SJSA1 (cell line): ENCODE measurements at places on chromosomes 12 and 14.
A peak's percentile ranks its signal among the peaks of the same experiment; 100 is the strongest.

DNA sequence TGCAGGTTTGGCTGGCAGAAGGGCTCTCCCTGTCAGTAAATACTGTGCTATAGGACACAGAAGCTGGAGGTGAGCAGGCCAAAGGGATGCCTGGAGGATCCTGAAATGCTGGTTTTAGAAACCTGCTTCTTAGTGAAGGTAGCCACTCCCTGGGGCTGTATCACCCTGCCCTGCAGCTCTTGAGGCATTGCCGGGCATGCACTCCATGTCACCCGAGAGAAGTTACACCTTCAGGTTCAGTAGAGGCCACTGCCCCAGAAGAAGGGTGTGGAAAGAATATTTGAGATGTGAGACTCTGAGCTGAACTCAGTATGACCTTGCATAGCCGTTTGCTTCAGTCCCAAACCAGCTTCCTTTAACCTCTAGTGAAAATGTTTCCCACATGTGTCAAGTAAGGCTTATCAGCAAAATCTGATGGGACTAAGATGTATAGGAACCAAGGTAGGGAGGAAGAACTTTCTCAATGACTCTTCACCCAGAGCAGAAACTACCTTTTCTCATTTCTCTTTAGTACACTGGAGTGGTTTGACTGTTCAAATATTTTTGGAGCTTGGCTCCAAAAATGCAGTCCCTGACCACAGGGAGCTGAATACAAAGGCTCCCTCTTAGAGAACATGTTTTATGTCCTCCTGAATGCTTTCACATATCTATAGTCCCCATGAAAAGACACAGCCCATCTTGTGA lies 164.5 kb upstream of the DYRK2 start:
- DNase-seq, result no peak

DNA sequence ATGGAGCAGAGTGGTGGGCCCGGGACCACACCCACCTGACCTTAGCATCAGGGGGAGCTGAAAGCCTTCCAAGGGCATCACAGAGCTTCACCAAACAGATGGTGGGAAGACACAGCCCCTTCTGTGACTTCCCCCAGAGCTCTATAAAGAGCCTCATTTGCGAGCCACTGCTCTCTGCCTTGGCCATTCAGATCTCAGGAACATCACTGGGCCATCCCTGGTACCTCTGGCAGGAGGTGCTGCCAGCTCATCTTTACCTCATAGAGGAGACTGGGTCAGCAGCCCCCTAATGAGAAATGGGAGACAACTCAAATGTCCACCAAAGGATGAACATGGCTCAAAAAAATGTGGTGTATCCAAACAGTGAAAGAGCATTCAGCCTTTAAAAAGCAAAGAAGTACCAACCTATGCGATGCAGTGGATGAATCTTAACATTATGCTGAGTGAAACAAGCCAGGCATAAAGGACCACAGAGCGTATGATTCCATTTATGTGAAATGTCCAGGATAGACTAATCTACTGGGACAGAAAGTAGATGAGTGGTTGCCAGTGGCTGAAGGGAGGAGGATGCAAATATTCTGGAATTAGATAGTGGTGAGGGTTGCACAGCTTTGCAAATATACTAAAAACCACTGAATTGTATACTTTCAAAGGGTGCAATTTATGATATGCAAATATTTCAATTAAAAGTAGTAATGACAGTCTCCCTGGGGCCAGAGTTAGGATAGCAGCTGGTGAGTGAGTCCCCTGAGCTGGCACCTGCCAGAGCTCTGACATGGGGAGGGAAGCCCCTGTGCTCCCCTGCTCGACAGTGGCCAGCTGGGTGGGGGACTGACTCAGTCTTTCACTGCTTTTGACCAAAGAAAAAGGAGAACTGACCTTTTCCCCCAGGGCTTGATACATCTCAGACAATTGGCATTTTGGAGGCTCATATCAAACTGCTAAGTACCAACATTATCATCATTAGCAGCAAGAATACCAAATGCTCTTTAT lies 116.6 kb downstream of the GCH1 start:
- DNase-seq, result no peak

DNA sequence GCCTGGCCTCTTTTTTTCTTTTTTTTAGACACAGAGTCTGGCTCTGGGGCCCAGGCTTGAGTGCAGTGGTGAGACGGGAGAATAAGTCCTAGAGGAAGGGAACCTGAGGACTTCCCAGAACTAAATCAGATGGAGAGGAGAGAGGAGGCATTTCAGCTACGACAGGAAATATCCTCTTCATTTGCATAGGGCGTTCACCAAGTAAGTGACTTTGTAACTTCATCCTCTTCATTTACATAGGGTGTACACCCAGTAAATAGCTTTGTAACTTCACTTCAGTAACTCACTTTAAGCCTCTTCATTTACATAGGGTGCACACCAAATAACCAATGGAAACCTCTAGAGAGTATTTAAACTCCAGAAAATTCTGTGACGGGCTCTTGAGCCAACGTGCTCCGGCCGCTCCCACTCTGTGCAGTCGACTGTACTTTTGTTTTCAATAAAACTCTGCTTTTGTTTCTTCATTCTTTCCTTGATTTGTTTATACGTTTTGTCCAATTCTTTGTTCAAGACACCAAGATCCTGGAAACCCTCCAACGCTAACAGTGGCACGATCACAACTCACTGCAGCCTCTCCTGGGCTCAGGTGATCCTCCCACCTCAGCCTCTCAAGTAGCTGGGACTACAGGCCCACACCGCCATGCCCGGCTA lies 21.4 kb upstream of the ANKRD9 start:
- DNase-seq, result no peak

DNA sequence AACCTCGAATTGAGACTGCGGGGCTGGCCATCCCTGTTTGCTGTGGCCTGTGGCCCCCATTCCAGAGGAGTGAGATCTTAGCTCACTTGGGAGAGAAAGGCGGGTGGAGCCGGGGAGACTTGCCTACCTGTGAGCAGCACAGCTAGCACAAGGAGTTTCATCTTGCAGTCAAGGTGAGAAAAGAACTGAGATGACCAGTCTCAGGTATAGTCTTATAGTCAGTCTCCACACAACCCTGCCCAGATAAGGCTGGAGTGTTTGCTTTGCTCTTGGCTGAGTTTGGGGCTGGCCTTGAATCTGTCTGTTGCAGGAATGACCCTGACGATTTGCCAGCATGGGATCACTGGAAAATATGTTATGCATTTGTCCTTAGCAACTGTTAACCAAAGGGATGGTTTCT lies at the start of gene PLA2G1B:
Gene PLA2G1B (minus strand): TSS at position 187 of the 400 bp plus-strand sequence. CDS start 26 bp downstream, at position 161.
- DNase-seq, result no peak

DNA sequence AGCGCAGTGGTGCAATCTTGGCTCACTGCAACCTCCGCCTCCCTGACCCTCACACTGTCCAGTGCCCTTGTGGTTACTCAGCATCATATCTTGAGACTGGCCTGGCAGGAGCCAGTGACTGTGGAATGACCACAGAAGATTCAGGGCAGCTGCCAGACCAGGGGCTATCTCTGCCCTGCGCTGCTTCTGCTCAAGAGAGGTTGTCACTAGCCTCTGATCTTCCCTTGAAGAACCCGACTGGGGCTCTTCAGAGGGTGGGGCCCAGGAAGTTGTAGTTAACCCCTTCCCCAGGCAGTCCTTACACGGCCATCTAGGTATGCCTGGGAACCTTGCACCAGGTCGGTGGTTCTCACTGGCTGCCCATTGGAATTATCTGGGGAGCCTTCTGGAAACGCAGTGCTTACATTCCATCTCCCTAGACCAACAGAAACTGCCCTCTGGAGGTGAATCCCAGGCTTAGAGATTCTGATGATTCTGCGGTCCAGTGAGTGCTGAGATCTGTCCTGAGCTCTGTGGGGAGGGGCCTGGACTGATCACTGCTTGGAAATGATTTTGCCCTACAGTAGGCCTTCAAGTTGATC lies 41.4 kb downstream of the PLEKHG3 start:
- no peak for DNase-seq

- DNase-seq, result no peak
Observed at GRCh38 chr12:16563504-16563903, 42.5 kb downstream of the LMO3 start.

DNA sequence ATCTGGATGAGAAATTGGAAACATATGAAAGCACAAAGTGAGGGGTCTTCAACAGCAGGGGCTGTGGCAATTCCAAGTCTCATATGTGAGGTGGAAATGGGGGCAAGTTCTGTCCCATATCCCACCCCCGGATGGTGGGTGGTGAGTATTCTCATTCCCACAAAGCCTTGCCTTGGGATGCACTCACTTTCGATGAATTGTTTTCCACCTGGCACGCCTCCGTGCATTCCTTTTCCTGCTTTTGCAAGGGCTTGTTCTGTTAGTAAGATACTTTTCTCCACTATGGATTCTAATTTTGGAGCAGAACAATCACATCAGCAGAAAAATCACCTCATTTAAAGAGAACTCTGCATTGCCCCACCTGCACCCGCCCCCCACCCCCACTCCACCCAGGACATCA lies 3.1 kb downstream of the LACRT start:
- no peak for DNase-seq

DNA sequence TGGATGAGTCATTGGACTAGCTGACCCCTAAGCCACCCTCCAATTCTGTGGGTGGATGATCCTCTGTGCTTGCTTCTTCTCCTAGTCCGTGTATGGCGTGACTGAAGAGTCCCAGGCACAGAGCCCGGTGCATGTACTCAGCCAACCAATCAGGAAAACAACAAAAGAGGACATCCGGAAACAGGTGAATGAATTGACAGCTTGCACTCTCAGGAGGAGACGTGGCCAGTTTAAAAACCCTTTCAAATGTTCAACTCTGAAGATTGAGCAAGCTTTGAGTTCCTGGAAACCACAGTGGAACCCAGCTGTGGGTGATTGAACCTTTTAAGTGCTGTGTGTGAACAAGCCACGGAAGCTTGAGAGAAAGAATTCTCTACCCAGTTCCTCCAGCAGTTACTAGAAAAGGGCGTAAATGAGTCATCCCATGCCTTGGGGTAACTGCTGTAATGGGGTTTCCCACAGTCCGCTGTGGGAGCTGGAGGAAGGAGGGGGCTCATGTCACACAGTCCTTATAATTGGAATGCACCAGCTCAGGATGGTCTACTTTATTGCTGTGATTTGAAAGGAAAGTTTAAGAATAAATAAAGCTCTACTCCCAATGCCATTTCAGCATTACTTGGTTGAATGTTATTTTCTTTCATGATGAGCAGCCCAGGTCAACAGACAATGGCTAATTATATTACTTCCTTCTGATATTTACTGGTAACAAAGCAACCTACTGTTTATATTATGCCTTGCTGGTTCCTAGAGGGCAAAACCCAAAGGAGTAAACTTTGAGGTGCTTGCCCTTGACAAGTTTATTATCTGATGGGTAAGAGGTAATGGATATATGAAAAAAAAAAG lies 417.0 kb downstream of the DPF3 start:
- no peak for DNase-seq

GRCh38 chr14:101630056-101630965 lies 69.0 kb downstream of the DIO3 start:
- DNase-seq, result no peak

DNA sequence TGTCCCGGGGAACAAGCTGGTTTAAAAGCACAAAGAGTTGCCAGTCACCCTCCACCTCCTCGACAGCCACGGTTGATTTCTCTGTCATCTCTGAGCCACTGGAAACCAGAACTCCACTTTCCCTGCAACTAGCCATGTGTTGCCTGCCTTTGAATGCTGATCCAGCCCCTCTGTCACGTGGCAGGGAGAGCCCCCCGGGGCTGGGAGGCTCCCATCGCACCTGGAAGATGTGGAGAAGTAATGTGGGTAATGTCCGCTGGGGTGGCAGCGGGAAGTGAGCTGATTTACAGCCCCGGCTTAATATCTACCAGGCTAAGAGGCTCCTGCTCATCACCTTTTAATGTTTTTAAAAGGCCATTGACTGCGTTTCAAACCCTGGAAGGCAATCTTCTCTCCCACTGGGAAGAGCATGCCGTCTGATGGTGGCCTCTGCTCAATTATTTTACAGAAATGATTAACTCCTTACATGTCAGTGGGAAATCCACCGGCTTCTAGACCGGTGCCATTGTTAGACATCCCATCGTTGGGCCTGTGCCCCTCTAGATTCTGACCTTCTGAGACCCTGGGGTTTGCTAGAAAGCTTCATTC lies 7.4 kb downstream of the PRIMA1 start:
- no peak for DNase-seq

DNA sequence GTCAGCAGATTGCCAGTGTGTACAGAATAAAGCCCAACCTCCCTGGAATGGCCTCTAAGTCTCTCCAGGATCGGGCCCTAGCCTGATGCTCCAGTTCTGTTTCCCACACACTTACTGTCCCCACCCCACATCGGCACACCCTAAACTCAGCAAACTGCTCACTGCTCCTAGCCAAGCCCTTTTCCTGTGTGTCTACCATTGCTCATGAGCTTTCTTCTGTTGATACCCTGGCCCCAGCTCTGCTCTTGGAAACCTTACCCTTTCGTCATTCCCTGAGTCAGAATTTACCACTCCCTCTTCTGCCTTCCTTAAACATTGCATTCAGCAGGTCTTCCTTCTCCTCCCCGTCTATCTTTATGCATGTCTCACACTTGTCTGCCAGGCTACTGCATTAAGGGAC lies 158.9 kb downstream of the TMX1 start:
- peak; percentile 41 for DNase-seq

- DNase-seq, result no peak
Observed at GRCh38 chr12:120822832-120823503, 81.2 kb downstream of the SPPL3 start.

GRCh38 chr12:116476227-116476822 lies 82.9 kb upstream of the MAP1LC3B2 start:
- DNase-seq, result no peak

GRCh38 chr14:96663491-96664067 lies 133.6 kb upstream of the VRK1 start:
- DNase-seq, result no peak

DNA sequence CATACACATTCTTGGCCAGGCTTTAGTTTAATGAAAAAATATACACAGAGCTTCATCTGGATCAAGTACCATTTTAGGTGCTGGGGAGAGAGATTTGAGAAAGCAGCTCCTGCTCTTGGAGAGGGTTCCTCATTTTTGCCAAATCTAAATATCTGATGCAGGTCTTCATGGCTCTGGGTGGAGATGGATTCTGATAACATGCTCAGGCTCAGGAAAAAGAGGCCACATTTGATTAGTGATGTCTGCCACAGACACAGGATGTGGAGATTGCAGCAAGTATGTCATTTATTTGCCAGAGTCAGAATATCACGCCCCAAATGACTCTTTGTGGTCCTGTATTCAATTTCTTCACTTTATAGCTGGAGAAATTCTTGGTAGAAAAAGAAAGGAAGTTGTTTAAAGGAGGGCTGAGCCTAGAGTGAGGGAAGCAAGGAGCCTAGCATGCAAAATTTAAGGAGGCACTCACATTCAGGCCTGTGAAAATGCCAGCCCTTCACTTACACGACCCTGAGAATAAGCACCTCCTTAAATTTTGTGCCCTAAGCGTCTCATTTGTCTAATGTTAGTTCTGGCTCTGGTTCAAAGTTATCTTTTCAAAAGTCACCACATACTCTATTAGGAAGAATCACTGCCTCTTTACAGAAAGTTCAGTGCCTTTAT lies 492.9 kb upstream of the TBX3 start:
- no peak for DNase-seq

- no peak for DNase-seq
Observed at GRCh38 chr12:65427646-65428045, 149.2 kb downstream of the MSRB3 start.

- DNase-seq, result no peak
Observed at GRCh38 chr12:30166006-30166795, 382.5 kb upstream of the TMTC1 start.
